ENCODE measurements at places on chromosomes 6 and 20. TPM values are rescaled to one million over a fixed set of nuclear protein-coding genes. Genes with fewer than 3 reads are reported as not detected.

DNA sequence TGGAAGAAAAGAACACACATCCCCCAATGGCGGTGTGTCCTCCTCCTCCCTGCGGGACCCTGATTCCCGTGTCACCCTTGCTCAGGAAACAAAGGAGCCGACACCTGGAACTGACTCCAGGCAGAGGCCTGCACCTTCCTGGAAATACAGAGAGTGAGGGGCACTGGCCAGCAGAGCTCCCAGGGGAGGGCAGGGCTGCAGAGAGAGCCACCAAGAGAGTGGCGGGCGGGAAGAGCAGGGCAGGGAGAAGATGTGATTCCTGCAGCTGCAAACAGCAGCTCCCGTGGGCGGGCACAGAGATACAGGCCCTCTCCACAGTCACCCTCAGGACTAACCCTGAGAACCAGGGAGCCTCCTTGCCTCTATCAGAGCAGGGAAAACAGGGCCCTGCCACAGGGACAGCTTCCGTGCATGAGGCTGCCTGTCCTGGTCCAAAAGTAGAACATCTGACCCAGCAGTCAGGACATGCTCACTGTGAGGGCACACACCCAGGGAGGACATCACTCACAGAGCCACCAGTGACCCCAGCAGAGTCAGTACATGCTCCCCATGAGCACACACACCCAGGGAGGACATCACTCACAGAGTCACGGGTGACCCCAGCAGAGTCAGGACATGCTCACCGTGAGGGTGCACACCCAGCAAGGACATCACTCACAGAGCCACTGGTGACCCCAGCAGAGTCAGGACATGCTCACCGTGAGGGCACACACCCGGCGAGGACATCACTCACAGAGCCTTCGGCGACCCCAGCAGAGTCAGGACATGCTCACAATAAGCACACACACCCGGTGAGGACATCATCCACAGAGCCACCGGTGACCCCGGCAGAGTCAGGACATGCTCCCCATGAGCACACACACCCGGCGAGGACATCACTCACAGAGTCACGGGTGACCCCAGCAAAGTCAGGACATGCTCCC is 193.1 kb downstream of the DLL1 start:
- DNase-seq = no peak

- DNase-seq = peak; percentile 72
These were observed 25.3 kb upstream of the SLCO4A1 start for GRCh38 chr20:62616728-62617621.

- DNase-seq = no peak
These were observed 395.2 kb downstream of the PAX1 start for GRCh38 chr20:22100686-22101085.

SMLR1 gene
- total RNA-seq = not detected

- DNase-seq = peak; percentile 60
These were observed 14.3 kb downstream of the ID4 start for GRCh38 chr6:19851241-19852089.

DNA sequence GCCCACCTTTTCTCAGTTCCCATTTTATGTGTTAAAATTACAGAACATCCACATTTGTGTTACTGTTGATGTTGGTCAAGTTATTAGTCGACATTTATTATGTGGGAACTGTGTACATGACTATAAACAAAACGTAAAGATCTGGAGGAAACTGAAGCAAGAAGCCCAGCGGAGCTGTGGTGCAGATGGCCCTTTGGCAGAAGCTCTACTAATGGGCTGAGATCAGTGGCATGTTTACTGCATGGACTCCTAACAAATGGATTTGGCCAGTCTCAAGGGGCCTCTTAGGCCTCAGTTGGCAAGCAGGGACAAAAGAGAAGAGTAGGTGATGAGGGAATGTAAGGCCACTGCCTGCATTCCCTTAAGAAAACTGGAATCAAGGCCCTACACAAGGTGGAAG is 282.1 kb upstream of the TCF21 start:
- DNase-seq = no peak

DNA sequence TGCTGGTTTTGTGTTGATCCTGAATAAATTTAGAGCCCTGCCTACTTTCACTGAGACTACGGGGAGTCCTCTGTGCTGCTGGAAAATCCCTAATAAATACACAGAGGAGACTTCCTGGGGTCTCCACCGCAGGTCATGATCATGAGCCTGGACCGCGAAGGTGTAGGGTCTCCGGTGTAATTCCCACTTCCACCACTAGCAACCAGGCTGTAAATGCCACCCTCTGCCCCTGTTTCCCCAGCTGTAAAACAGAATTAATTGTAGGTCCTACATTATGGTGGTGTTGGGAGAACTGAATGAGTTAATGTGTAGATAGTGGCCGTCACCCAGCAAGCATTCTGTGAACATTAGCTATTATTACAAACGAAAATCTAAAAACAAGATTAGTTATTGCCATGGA is 191.6 kb upstream of the THBS2 start:
- DNase-seq = no peak

- no peak for DNase-seq
These were observed 14.5 kb downstream of the ARHGAP18 start for GRCh38 chr6:129695373-129696027.

Data from thyroid gland (tissue), 4 donors.